NT2/D1 (cell line): ENCODE measurements at places on chromosomes 16 and 17.

- DNase-seq, result no peak
Observed at GRCh38 chr17:44094701-44095387, 24.3 kb downstream of the G6PC3 start.

GRCh38 chr16:4766875-4767628, at the start of gene ZNF500:
TSS of gene ZNF500 (minus strand) at chr16:4767162. CDS start at chr16:4765978, 1,184 bp downstream.
- DNase-seq, result peak; percentile 96

GRCh38 chr16:50598256-50598894, 50.2 kb downstream of the NKD1 start:
- DNase-seq, result no peak

DNA sequence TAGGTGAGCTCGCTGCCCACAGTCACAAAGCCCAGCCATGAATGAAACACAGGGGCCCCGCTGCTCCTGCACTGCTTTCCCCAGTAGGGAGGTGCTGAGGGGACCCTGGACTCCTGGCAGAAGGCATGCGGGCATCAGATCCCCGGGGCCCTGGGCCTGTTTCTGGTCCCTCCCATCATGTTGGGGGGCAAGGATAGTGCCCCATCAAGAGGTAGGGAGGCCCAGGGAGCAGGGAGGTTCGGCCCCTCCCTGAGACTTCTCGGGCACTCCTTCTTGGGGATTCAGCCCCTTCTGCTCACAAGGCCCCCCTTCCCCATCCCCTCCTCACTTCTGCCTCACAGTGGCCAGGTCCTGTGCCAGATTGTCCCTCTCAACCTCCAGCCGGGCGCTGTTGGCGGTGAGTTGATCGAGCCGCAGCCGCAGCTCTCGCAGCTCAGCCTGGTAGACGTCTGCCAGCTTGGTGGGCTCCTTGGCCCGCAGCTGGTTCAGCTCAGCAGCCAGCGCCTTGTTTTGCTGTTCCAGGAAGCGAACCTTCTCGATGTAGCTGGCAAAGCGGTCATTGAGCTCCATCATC, 515 bp downstream of the GFAP start:
- DNase-seq, result no peak

DNA sequence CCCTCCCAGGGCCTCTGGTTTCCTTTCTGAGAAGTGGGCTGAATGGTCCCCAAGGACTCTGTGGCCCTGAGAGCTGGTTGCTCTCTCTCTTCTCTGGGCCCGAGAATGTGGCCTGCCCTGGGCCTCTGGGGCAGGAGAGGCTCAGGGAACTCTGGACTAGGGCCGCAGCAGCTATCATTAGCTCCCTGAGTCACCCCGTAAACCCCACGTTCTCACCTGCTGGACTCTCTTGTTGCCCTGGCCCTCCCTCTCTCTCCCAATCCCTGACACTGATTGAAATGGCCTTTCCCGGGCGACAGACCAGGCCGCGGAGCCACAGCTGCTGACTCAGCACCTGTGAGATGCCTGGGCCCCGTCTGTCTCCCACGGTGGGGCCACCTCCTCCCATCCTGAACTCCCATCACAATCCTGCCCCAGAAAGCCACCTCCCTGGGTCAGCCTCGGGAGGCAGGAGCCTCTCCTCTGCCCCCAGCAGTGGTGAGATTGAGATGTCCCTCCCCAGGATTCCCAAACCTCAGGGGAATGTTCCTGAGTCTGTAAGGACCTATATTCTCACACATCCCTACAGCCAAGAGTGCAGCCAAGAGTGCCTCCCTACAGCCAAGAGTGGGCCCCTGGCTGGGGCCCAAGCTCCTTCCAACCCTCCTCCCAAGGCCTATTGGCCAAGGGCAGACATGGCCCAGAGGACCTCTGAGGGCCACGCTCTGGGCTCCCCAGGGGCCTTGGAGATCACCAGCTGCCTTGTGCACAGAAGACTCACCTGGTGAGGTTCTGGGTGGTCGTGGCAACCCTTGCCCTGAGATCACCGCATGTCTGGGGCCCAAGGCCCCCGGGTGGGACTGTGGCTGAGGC, 470 bp downstream of the TRPV3 start:
- no peak for DNase-seq

DNA sequence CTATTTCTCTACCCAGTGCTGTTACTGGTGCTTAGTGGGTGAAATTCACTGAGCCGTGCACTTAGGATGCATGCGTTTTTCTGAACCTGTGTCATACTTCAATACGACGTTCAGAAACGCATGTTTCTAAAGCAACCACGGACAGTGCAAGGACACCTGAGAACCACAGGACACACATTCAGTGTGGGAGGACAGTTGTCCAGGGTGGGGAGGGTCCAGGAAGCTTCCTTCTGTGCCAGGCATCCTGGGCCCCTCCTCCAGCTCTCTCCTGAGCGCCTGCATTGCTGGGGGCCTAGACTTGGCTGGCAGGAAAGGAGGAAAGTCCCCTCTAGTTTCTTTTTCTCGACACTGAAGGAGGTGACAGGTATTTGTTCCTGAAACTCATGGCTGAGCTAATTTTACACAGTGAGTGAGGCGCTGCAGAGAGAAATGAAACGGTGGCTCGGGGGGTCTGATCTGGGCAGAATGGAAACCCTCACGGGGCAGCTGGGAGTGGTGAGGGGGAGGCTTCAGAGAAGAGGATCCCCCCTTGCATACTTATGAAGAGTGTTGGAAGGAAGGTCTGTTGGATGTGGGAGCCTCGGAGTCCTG, 89.9 kb downstream of the IRF8 start:
- no peak for DNase-seq

DNA sequence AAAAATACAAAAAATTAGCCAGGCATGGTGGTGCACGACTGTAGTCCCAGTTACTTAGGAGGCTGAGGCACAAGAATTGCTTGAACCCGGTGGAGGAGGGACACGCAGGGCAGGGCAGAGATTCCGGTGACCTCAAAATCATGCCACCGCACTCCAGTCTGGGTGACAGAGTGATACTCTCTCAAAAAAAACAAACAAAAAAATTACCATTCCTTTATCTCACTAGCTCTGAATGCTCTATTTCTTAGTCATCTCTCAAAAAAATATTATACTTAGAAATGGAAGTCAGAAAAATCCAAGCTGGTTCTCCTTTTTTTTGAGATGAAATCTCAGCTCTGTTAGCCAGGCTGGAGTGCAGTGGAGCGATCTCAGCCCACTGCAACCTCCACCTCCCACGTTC, 40.8 kb downstream of the SPOP start:
- no peak for DNase-seq

- DNase-seq, result no peak
Observed at GRCh38 chr17:49484588-49484987, 10.5 kb upstream of the NGFR start.

- DNase-seq, result no peak
Observed at GRCh38 chr17:37605813-37606505, 3.3 kb downstream of the SYNRG start.

DNA sequence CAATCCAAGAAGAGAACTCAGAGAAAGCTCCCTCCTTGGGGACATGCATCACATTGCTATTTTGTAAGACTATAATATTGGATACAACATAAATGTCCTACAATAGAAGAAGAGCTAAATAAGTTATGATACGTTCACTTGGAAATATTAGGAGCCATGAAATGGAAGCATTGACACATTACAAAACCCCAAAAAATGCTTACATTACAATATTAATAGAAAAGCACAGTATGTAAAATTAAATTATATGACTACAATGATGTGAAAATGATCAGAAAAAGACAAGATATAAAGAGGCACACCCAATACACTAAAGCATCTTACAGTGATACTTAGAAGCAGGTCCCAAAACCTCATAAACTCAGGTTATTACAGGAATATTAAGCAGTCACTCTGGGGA, 694.1 kb downstream of the TOX3 start:
- DNase-seq, result no peak

DNA sequence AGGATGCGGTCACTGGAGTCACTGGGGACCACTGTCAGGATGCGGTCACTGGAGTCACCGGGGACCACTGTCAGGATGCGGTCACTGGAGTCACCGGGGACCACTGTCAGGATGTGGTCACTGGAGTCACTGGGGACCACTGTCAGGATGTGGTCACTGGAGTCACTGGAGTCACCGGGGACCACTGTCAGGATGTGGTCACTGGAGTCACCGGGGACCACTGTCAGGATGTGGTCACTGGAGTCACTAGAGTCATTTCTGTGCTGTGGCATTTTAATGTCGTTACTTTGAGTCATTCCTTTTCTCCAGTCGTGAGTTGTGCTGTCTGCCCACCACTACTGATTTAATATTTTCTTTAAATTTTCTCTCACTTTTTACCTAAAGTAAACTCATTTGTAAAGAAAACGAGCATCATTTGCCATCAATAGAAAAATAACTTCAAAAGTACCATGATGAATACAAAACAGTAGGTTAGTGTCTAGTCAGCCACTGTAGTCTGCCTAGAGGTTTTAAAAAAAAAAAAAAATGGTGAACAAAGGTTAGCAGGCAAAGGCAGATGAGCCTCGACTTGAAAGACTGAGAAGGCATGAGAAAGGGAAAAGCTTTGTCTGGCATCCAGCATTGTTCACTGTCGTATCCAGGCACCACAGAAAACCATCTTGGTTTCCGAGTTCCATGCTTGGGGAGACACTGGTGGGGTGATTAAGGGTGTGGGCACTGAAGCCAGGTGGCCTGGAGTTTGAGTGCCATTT, 346.6 kb downstream of the SNX29 start:
- no peak for DNase-seq

DNA sequence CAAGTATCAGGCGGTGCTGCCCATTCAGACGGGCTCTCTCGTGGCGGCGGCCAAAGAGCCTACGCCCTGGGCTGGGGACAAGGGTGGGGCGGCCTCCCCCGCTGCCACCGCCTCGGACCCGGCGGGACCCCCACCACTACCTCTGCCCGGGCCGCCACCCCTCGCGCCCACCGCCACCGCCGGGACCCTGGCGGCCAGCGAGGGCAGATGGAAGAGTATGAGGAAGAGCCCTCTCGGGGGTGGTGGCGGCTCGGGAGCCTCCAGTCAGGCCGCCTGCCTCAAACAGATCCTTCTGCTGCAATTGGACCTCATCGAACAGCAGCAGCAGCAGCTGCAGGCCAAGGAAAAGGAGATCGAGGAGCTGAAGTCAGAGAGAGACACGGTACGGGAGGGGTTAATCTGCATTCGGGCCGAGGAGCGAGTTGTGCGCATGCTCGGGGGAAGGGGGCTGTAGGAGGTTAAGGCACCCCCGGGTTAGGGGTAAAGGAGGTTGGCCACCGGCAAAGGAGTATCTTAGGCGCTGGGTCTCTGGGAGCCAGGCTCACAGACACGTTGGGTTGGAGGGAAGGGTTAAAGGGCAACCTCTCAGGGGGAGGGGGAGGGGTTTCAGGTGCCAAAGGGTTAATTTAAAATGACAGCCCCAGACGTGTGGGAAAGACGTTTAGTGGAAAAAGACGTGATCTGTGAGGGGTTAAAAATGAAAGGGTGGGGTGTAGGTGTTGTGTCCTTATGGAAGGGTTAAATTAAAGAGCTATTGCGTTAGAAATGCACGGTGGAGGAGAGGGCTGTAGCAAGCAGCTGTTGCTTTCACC, 1.4 kb downstream of the MSL1 start:
- no peak for DNase-seq

DNA sequence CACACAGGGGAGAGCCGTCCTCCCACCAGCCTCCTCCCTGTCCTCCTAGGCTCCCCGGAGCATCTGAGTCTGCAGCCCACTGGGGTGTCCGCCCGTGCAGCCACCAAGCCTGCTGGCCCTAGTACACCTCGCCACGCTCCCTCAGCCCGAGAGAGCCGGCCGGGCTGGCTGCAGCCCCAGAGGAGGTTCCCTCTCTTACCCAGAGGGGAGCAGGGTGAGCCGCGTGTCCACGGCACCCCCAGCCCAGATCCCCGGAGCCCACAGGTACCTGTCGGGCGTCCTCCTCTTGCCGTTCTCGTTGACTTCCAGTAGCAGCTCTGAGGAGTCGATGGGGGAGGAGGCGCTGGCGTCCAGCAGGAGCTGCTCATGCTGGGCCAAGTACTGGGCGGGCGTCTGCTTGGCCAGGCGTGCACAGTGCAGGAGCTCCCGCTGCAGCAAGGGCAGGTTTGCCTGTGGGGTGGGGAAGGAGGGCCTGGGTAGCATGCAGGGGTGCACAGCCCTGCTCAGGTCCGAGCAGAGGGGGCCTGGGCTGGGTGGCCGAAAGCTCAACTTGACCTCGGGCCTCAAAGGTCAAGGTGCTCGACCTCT, 19.3 kb upstream of the PABPN1L start:
- DNase-seq, result no peak

- no peak for DNase-seq
Observed at GRCh38 chr17:78111727-78112517, 16.6 kb downstream of the TMC6 start.

DNA sequence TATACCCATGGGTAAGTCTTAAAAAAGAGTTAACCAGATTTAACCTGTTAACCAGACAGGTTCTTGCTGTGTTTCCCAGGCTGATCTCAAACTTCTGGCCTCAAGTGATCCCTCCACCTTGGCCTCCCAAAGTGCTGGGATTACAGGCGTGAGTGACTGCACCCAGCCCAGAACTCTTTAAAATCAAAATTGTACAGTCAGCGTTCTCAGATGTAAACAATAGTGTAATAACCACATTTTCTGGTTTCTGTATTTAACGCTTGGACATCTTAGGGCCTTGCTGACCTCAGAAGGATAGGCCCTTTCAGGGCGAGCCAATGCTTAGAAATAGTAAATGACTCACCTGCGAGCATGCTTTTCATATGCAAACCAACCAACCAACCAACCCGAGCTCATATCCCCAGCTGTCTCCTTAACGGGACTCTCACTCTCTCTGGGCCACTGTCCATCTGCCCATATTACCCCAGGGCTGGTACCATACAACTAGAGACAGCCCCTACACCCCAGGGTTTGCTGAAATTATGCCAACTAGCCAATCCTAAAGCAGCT, 415.0 kb upstream of the XYLT1 start:
- peak; percentile 11 for DNase-seq

DNA sequence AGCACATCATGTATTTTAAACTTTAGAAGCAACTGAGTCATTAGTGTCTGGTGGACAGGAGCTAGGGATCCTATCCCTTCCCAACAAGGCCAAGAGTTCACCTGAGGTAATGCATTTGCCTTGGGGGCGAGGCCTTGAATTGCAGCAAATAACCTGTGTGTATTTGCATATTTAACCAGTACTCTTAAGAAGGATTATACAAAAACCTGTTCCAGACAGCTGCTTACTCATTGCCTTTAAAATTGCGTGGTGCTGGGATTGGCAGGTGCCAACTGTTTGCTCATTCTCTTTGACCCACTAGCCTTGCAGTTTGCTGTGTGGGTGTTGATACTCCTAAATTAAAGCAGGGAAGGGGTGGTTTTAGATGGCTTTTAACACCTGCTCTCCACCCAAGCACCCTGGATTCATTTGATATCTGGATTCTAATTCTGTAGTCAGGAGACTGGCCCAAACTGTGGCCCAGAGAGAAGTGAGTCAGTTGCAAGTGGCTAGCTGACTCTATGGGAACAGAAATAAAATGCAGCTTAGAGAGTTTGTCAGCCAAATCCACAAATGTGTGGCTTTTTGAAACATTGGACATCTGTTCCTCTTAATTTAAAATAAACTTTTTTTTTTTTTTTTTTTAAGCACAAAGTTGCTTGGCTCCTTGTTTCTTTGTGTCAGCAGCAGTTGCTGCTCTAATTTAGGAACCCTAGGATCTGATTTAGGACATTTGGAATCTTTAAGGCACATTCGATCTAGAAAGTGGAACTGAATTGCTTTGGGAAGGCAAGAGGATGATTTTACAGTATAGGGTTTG, 46.9 kb downstream of the TUBD1 start:
- no peak for DNase-seq
